Small intestine (tissue), 16 donors: ENCODE measurements at places on chromosomes 2 and 18. TPM values are rescaled to one million over a fixed set of nuclear protein-coding genes. Genes with fewer than 3 reads are reported as not detected.
A peak's percentile ranks its signal among the peaks of the same experiment; 100 is the strongest.

DNA sequence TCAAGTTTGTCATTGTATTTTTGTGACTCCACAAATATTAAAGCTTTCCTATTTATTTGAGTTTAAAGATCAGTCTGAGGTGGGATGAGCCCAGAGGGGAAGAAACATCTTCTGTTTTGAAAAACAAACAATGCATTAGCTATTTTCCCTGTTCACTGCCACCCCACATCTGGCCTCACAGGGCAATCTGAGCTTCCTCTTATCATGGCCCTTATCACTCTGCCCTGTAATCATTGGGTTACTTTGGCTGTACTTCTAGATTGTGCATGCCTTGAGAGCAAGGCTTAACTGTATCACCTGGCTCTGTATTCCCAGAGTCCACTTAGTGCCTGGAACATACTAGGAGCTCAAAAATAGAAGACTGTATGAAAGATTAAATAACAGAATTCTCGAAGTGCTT lies 241.6 kb upstream of the NT5C1B start:
- H3K27me3 ChIP-seq = no peaks in the 10 kb centered on the region
- no peak overlapping the region for H3K27ac ChIP-seq
- DNase-seq = peak; percentile 55

GRCh38 chr2:14583802-14584201 lies 48.7 kb upstream of the LRATD1 start:
- no peaks in the 10 kb centered on the region for H3K4me1 ChIP-seq
- DNase-seq = no peak
- no peaks in the 10 kb centered on the region for H3K36me3 ChIP-seq
- no peaks in the 10 kb centered on the region for H3K27me3 ChIP-seq
- H3K4me3 ChIP-seq = no peak overlapping the region
- H3K27ac ChIP-seq = no peak overlapping the region

DNA sequence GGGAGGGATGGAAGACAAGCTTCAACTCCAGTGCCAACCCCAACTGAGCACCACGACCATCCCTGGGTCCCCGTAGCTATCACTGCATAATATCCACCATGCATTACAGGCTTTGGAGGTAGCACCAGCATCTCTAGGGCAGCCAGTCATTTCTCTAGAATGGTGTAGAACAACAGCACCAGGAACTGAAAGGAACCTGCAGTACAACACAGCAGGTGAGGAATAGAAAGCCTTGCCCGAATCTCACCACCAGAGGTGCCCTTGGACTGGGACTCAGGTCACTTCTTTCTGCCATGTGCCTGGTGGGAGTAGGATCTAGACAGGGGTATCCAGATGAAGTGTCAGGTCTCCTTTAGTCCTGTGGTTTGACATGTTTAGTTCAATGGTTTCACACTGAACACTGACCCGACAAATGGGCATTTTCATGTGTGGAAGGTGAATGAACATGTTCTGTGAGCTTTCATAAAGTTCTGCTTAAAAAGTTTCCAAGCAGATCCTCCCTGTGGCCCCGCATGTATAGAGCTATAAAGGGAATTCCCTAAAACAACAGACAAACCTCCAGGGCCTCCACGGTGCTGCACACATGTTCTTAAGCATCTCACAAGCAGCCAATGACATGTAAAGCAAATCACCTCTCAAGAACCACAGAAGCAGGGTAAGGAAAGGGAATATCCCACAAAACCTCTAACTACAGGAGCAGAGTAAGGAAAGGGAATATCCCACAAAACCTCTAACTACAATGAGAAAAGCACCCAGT lies 208.3 kb downstream of the AFF3 start:
- no peaks in the 10 kb centered on the region for H3K36me3 ChIP-seq
- no peaks in the 10 kb centered on the region for H3K27me3 ChIP-seq
- H3K4me3 ChIP-seq = no peak overlapping the region

GRCh38 chr18:45876161-45876560 lies 50.7 kb downstream of the SIGLEC15 start:
- no peak overlapping the region for H3K4me3 ChIP-seq
- no peak for DNase-seq
- peaks cover 7% of the 10 kb centered on the region for H3K36me3 ChIP-seq
- no peaks in the 10 kb centered on the region for H3K4me1 ChIP-seq
- H3K27me3 ChIP-seq = no peaks in the 10 kb centered on the region

GRCh38 chr2:41068740-41069139 lies 616.9 kb upstream of the SLC8A1 start:
- no peak overlapping the region for H3K4me3 ChIP-seq
- H3K4me1 ChIP-seq = no peaks in the 10 kb centered on the region
- H3K36me3 ChIP-seq = no peaks in the 10 kb centered on the region
- no peak overlapping the region for H3K27ac ChIP-seq
- no peaks in the 10 kb centered on the region for H3K27me3 ChIP-seq

DNA sequence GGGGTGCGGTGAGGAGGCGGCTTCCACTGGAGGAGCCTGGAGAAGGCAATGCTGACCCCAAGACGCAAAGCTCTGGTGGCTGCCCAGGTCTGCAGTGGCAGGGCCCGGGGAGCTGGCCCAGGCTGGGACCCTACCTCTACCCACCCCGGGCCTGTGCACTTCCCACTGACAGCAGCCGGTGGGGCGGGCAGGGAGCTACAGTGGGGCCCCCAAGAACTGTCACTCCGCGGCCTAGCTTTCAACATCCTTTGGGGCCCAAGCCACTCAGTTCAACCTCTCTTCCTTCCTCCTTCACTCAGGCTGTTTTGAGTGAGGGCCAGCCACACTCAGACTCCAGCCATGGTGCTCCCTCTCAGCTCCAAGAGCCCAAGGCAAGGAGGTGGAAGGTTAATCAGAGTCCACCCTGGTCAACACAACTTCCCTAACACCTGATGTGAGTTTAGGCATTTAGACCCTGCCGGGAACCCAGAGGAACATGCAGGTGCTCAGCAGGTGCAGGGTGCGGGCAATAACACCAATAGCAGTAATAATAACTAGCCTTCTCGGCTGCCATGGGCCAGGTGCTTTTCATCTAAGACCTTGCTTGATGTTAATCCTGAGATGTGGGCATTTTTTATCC lies 93.6 kb downstream of the ZFP36L2 start:
- H3K4me3 ChIP-seq = no peak overlapping the region
- no peaks in the 10 kb centered on the region for H3K36me3 ChIP-seq
- H3K27me3 ChIP-seq = no peaks in the 10 kb centered on the region
- no peak for DNase-seq

GRCh38 chr2:216142540-216142939 lies 33.4 kb downstream of the XRCC5 start:
- no peaks in the 10 kb centered on the region for H3K27me3 ChIP-seq
- no peak overlapping the region for H3K27ac ChIP-seq
- peaks cover 32% of the 10 kb centered on the region for H3K36me3 ChIP-seq
- H3K4me3 ChIP-seq = no peak overlapping the region
- no peak for DNase-seq

DNA sequence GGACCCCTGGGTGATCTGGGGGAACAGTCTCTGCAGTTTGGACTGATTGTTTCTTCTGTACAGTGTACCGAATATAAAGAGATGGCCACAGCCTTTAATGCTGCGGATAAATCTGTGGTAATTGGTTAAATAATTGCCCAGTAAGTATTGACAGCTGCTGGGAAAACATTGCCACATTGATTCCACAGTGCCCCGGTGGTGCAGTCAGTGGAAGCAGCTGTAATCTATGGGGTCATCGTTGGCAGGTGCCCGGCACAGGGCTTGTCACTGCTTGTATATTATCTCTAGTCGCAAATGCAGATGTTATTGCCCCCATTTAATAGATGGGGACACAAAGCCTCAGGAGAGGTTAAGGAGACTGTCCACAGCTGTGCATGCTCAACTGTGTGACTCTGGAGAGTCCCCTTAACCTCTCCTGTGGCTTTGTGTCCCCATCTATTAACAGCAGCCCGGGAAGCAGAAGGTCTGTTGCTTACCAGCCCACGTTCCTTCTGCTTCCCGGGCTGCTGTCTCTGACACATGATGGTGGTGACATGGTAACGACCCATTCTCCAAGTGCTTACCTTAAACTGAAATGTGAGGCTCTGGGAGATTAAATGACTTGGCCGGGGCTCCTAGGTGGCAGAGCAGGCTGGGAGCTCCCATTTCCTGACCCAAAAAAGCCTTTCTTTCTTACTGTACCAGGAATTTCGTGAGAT lies 76.9 kb downstream of the NCK2 start:
- H3K4me1 ChIP-seq = peaks cover 11% of the 10 kb centered on the region
- no peak for DNase-seq
- H3K36me3 ChIP-seq = peaks cover 38% of the 10 kb centered on the region
- no peaks in the 10 kb centered on the region for H3K27me3 ChIP-seq

GRCh38 chr2:225599856-225600255 lies 200.3 kb downstream of the NYAP2 start:
- H3K27me3 ChIP-seq = no peaks in the 10 kb centered on the region
- no peak overlapping the region for H3K4me3 ChIP-seq
- DNase-seq = no peak
- no peak overlapping the region for H3K27ac ChIP-seq
- H3K36me3 ChIP-seq = no peaks in the 10 kb centered on the region
- H3K4me1 ChIP-seq = no peaks in the 10 kb centered on the region

DNA sequence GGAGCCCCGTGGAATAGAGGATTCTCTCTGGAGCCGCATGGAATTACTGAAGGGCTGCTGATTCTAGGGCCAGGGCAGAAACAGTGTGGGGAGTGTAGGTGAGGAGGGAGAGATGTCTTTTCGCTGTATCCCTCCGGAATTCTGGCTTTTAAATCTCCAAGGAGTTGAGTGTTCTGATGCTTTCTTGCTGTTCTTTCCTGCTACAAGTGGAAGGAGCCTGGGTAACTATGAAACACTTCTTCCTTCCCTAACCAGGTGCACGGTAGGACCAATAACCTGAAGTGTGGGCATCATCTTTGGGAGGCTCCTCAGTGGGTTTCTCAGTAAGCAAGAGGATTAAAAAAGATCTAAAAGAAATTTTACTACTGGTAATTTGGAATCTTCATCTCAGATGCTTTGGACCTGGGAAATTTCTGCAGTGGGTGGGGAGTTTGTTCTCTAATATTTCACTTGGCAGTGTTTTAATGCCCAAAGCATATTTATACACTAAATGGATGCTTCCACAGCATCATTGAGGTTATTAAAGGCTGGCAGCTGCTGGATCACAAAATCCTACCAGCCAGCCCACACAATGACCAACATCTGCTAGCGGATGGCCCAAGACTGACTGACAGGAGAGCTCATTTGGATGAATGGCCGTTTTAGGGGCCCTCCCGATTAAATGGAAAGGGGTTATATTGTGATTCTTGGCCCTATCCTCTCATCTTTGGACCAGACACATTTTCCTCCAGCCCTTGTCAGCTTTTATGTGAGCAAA lies 2.1 kb downstream of the EML6 start:
- H3K27ac ChIP-seq = no peak overlapping the region
- peak overlapping the region; percentile 23 for H3K4me3 ChIP-seq
- H3K4me1 ChIP-seq = no peaks in the 10 kb centered on the region
- H3K36me3 ChIP-seq = no peaks in the 10 kb centered on the region
- DNase-seq = no peak

GRCh38 chr2:9199716-9200632 lies 6.6 kb upstream of the ASAP2 start:
- H3K36me3 ChIP-seq = no peaks in the 10 kb centered on the region
- H3K4me3 ChIP-seq = no peak overlapping the region
- no peak overlapping the region for H3K27ac ChIP-seq
- H3K4me1 ChIP-seq = no peaks in the 10 kb centered on the region

DNA sequence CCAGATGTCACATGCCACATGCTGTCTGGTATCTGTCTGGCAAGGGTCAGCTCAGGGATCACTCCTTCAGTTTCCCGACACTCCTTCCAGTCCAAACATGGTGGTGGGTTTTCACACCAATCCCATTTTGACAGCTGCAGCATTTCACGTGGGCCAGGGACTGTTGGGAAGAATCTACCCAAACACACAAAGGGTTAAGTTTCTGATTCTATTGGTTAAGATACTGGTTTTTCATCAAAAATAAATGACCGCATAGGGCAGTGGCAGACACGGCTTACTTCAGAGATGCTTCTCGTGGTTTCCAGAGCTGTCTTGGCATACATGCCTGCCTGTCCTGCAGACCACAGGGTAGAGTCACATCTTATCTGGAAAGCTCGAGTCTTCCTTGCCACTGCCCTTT lies 79.7 kb downstream of the PSMG2 start:
- no peaks in the 10 kb centered on the region for H3K27me3 ChIP-seq
- peaks cover 10% of the 10 kb centered on the region for H3K4me1 ChIP-seq
- no peak overlapping the region for H3K4me3 ChIP-seq
- H3K27ac ChIP-seq = no peak overlapping the region

DNA sequence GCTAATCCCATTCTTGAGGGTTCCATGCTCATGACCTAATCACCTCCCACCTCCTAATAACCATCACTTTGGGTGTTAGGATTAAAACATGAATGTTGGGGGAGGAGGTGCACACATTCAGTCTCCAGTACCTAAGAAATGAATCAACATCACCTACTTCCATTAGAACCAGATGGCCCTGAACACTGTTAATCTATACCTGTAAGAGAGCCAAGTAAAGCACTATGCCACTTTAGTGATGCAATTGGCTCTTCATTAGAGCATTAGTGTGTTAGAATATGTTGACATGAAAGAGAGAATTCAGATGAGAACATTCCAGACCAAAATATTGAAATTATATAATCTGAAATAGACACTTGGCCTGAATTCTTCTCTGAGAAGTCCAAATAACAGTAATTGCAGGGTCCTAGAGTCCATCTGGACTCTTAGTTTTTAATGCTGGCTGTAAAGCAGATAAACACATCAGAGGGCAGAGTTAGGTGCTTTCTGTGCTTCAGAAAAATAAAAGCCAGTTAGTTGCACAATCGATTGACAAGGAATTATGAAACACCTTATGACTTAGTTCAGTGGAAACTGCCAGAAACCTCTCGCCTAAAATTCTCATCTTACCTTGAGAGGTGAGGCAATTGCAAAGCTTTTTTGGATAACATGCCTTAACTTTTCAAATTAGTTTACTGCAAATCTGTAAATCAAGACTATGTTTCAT lies 923.7 kb downstream of the SLC4A3 start:
- H3K27ac ChIP-seq = no peak overlapping the region
- no peak overlapping the region for H3K4me3 ChIP-seq
- peak; percentile 56 for DNase-seq

DNA sequence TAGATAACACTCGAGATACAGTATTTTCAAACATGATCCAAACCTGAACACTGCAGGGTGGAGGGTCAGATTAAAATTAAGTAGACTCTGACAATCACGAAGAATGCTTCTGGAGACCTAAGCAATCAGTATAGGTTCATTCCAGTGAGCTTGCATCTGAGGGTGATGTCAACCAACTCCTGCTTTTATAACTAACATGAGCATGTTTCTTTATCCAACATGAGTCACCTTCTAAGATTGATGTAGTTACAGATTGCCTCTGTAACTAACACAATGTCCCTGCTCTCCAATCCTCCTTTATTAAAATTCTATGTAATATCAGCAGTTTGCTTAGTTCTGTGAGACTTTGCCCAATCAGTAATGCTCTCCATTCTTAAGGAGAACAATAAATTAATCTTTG lies 225.7 kb downstream of the ARL6IP6 start:
- no peak overlapping the region for H3K4me3 ChIP-seq
- no peak overlapping the region for H3K27ac ChIP-seq
- no peak for DNase-seq
- no peaks in the 10 kb centered on the region for H3K27me3 ChIP-seq

The FAM124B gene
- not detected for polyA plus RNA-seq

The KIF5C gene
- 0.22 TPM for polyA plus RNA-seq

The RAB31 gene
- polyA plus RNA-seq = 15.9 TPM

The CCDC85A gene
- polyA plus RNA-seq = not detected

The SKA1 gene
- polyA plus RNA-seq = 7.9 TPM

The ANO7 gene
- polyA plus RNA-seq = 7.2 TPM

The RAB3GAP1 gene
- polyA plus RNA-seq = 42.9 TPM

The HOXD12 gene
- polyA plus RNA-seq = not detected

The NTSR2 gene
- not detected for polyA plus RNA-seq

The NPC1 gene
- 35.7 TPM for polyA plus RNA-seq
